ENCODE measurements at places on chromosomes 6 and 20. TPM values are rescaled to one million over a fixed set of nuclear protein-coding genes. Genes with fewer than 3 reads are reported as not detected.

Gene GABRR2
- not detected for total RNA-seq

Gene ID1
- total RNA-seq = 444 TPM

Gene CYP39A1
- total RNA-seq = not detected

Gene MUC21
- not detected for total RNA-seq

Gene COL9A3
- 0.96 TPM for total RNA-seq

Gene TPX2
- total RNA-seq = 100 TPM

Gene NKAIN4
- 8.3 TPM for total RNA-seq

Gene LIME1
- total RNA-seq = 7.4 TPM

Gene FBXO30
- 4.4 TPM for total RNA-seq

Gene TMC2
- not detected for total RNA-seq

Gene RIPOR2
- total RNA-seq = 0.46 TPM

Gene PRSS16
- 3.2 TPM for total RNA-seq

Gene CRISP2
- not detected for total RNA-seq

Gene PPP1R16B
- 0.15 TPM for total RNA-seq

Gene STMND1
- total RNA-seq = not detected

Gene MROH8
- total RNA-seq = 1.2 TPM

Gene UNC93A
- not detected for total RNA-seq

Gene CYP21A2
- total RNA-seq = not detected

Gene ARHGAP40
- not detected for total RNA-seq

Gene NFATC2
- total RNA-seq = 9.3 TPM

Gene SLC12A5
- total RNA-seq = 13.8 TPM

Gene PTPRK
- 16.7 TPM for total RNA-seq

Gene EDN1
- 37.9 TPM for total RNA-seq

Gene TMEM244
- total RNA-seq = not detected

Gene ACSS1
- 15.7 TPM for total RNA-seq

Gene TCP11
- total RNA-seq = not detected

Gene PRDM13
- 0.88 TPM for total RNA-seq

Measured in A549 treated with Mapracorat at 1 μM for 4 hours (cell line).